ENCODE measurements at places on chromosomes 16 and 17.

- DNase-seq: no peak
- no peak overlapping the region for H3K4me3 ChIP-seq
- no peak overlapping the region for H3K27ac ChIP-seq
- no peaks in the 10 kb centered on the region for H3K27me3 ChIP-seq
Measured at GRCh38 chr17:20966870-20967269, 75.9 kb downstream of the USP22 start.

DNA sequence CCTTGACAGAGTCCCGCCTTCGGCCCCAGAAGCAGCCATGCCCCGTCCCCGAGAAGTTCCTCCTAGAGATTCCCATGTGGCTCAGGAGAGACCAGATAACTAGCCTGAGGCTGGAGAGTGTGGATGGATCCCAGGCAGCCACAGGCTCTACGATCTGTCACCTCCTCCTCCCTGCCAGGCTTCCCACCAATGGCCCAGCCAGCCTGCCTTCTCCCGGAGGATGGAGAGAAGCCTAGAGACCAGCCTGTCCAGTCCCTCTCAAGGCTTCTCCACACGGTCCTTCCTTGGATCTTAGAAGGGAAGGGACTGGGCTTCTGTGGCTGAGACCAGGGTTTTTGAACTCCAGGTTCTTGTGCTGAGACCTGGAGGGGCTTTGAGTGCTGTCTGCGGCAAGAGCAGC is 1.6 kb upstream of the SMTNL2 start:
- no peak overlapping the region for H3K27ac ChIP-seq
- no peak for DNase-seq
- H3K27me3 ChIP-seq: peaks cover 23% of the 10 kb centered on the region
- no peak overlapping the region for H3K4me3 ChIP-seq
- H3K36me3 ChIP-seq: peaks cover 6% of the 10 kb centered on the region
- no peaks in the 10 kb centered on the region for H3K4me1 ChIP-seq

GRCh38 chr16:70700101-70701020 is 14.5 kb upstream of the MTSS2 start:
- H3K4me3 ChIP-seq: no peak overlapping the region
- no peaks in the 10 kb centered on the region for H3K4me1 ChIP-seq
- H3K27ac ChIP-seq: no peak overlapping the region
- no peak for DNase-seq

GRCh38 chr16:84735849-84736586 is 36.2 kb downstream of the USP10 start:
- DNase-seq: no peak
- no peaks in the 10 kb centered on the region for H3K27me3 ChIP-seq
- H3K4me1 ChIP-seq: peaks cover 11% of the 10 kb centered on the region
- no peak overlapping the region for H3K4me3 ChIP-seq

DNA sequence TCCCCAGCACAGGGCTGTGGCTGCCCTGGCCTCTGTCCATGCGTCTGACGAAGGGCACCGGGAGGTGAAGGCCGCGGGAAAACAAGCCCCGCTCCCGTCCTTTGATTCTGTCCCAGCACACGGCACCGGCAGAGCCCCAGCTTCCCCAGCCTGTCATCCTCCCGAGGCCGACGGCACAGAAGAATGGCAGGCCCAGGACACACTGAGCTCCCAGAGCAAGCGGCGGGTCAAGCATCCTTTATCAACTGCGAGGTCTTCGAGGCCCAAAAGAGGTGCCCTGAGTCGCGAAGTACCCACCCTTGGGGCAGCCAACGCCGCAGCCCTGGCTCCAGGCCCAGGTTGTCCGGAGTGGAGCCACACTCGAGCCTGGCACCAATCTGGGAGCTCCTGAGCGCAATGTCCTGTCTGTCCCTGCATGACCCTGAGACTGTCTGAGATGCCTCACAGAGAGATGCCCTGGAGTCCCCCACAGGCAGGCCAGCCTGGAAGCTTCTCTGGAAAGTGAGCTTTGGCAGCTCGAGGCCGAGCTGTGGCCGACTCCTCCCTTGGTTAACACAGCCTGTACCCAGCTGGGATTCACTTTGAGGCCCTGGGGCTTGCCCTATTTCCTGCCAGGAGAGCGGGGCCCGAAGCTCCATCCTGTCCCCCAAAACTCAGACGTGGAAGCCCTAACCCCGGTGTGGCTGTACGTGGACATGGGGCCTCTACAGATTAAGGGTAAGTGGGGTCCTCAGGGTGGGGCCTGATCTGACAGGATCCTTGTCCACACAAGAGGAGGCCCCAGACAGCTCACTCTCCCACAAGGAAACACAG is 23.3 kb downstream of the SLC7A5 start:
- no peak overlapping the region for H3K4me3 ChIP-seq
- no peaks in the 10 kb centered on the region for H3K4me1 ChIP-seq
- DNase-seq: no peak

GRCh38 chr16:82031116-82032084 is 3.7 kb upstream of the HSD17B2 start:
- H3K36me3 ChIP-seq: no peaks in the 10 kb centered on the region
- H3K27me3 ChIP-seq: no peaks in the 10 kb centered on the region
- no peaks in the 10 kb centered on the region for H3K4me1 ChIP-seq
- H3K27ac ChIP-seq: no peak overlapping the region
- DNase-seq: no peak

GRCh38 chr17:57309479-57309878 is 53.2 kb downstream of the MSI2 start:
- H3K36me3 ChIP-seq: peaks cover 9% of the 10 kb centered on the region
- no peaks in the 10 kb centered on the region for H3K27me3 ChIP-seq
- H3K4me3 ChIP-seq: no peak overlapping the region
- H3K4me1 ChIP-seq: peaks cover 19% of the 10 kb centered on the region

DNA sequence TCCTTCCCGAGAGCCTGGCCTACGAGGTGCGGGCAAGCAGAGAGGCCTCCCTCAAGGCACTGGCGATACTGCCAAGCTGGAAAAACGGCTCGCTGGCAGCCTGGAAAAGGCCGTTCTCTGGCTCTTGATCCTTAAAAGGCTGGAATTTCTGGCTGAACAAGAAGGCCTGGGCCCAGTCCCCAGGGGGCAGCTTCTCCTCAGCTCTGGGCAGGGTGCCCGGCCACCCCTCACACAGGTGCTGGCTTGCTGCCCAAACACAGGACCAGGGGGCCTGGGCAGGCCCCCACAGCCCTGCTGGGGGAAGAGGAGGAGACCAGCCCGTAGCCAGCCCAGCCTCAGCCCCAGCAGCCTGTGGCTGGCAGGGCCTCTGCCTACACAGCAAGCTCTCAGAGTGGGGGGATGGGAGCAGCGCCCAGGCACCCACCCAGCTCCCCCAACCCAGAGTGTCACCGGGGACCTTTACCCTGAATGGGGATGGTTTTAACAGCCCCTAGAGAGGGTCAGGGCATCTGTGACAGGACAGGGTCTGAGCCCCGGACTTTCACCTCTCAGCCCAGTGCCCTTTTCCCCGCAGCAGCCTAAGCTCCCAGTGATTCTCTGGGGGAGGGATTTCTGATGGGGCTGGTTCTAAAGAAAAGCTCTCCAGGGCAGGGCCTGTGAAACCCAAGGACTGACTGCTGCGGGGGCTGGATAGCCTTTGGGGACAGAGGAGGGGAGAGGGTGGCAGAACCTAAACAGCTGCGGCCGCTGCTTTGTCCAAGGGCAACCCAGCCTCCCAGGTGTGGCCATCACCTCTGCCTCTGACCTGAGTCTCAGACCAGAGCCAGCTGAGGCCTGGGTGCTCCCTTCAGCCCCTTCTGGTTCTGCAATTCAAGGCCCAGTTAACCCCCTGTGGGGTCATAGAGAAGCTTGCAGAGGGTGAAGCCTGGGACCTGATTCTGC is 38.6 kb upstream of the TOB1 start:
- peaks cover 18% of the 10 kb centered on the region for H3K4me1 ChIP-seq
- no peaks in the 10 kb centered on the region for H3K27me3 ChIP-seq
- no peaks in the 10 kb centered on the region for H3K36me3 ChIP-seq
- no peak overlapping the region for H3K4me3 ChIP-seq

GRCh38 chr16:4454623-4455022 is 19.8 kb downstream of the NMRAL1 start:
- H3K36me3 ChIP-seq: peaks cover 52% of the 10 kb centered on the region
- no peaks in the 10 kb centered on the region for H3K27me3 ChIP-seq
- H3K4me3 ChIP-seq: no peak overlapping the region
- no peak overlapping the region for H3K27ac ChIP-seq

DNA sequence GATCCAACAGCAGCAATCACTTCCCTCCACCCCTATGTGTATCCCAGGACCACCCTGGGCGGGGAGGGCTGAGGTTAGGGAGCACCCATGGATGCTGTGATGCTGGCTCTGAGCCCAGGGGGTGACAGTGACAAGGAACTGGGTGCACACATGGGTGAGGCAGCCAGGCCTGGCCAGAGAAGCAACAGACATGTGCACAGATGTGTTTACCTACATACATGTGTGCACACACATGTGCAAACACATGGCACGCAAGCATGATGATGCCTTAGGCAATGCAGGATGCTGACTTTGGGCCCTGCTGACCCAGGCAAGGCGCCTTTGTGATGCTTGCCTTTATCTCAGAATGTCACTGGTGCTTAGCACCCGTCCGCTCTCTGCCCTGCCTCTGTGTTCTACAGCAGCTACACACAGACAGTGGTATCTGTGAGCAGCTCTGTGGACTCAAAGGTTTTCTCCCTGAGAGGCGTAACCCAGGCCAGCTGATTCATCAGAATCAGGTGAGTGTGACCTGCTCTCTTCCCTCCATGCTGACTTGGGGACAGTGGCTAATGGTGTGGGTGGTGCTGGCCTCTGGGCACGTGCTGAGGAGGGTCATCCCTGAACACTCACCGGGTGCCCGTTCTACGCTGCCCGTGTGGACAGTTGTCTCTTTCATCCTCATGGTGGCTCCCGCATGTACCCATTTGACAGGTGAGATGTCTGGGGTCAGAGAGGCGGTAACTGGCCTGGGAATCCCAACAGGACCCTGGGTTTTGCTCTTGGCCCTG is 38.5 kb upstream of the KSR1 start:
- no peak overlapping the region for H3K4me3 ChIP-seq
- no peak for DNase-seq
- no peaks in the 10 kb centered on the region for H3K27me3 ChIP-seq
- no peaks in the 10 kb centered on the region for H3K4me1 ChIP-seq
- no peak overlapping the region for H3K27ac ChIP-seq

- no peak overlapping the region for H3K27ac ChIP-seq
- no peak for DNase-seq
- H3K27me3 ChIP-seq: no peaks in the 10 kb centered on the region
Measured at GRCh38 chr17:40437095-40437732, 6.0 kb upstream of the IGFBP4 start.

DNA sequence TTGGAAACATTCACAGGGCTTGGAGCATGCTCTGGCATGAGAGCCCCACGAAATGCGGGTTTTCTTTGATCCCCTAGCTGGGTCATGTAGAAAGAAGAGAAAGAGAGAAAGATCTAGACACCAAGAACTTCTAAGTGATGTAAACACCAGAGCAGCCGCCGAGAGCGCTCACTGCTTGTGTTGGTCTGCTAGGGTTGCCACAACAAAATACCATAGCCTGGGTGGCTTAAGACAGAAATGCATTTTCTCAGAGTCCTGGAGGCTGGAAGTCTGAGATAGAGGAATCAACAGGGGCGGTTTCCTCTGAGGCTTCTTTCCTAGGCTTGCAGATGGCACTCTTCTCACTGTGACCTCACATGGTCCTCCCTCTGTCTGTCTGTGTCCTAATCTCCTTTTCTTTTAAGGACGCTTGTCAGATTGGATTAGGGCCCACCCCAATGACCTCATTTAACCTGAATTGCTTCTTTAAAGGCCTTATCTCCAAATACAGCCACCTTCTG is 139.5 kb downstream of the CYLD start:
- H3K4me1 ChIP-seq: peaks cover 3% of the 10 kb centered on the region
- no peak overlapping the region for H3K4me3 ChIP-seq
- no peak overlapping the region for H3K27ac ChIP-seq
- H3K36me3 ChIP-seq: no peaks in the 10 kb centered on the region
- no peaks in the 10 kb centered on the region for H3K27me3 ChIP-seq

DNA sequence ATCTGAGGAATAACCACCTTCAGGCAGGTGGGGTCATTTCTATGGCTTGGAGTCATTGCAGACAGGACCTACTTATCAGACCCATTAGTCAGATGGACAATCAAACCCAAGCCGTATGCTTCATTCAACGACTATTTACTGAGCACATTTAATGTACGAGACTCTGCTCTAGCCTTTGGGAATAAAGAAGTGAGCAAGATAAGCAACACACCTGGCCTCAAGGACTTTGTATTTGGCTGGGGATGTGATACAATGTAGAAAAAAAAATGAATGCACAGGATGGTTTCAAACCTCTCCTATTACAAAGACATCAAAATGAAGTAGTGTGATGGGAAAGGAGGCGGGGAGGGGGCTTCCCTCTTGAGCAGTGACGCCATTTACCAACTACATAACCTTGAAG is 311.7 kb downstream of the PMP22 start:
- no peaks in the 10 kb centered on the region for H3K27me3 ChIP-seq
- no peaks in the 10 kb centered on the region for H3K36me3 ChIP-seq
- DNase-seq: no peak
- H3K4me1 ChIP-seq: no peaks in the 10 kb centered on the region

- H3K27ac ChIP-seq: no peak overlapping the region
- no peak overlapping the region for H3K4me3 ChIP-seq
- no peaks in the 10 kb centered on the region for H3K36me3 ChIP-seq
- no peak for DNase-seq
- no peaks in the 10 kb centered on the region for H3K27me3 ChIP-seq
Measured at GRCh38 chr16:5321930-5322329, 224.3 kb upstream of the EEF2KMT start.

DNA sequence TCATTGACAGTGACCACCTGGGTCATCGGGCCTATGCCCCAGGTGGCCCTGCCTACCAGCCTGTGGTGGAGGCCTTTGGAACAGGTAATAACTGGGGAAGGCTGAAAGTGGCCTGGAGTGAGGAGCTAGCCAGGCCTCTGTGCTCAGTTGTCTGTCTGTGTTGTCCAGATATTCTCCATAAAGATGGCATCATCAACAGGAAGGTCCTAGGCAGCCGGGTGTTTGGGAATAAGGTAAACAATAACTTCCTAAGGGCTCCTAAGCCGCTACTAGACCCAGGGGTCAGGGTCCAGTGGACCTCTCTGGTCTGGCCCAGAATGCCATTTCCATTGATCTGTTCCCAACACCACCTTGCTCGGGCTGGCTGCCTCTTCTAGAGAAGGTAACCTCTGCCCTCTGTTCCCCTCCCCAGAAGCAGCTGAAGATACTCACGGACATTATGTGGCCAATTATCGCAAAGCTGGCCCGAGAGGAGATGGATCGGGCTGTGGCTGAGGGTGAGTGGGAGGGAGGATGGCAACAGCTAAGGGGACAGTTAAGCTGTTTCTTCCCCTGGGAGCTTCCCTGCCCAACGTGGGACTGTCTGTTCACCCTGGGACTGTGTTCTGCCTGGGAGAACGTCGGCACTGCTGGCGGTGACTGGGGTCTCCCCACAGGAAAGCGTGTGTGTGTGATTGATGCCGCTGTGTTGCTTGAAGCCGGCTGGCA is 1.9 kb upstream of the MLX start:
- no peak overlapping the region for H3K27ac ChIP-seq
- H3K27me3 ChIP-seq: no peaks in the 10 kb centered on the region
- peaks cover 48% of the 10 kb centered on the region for H3K36me3 ChIP-seq
- H3K4me1 ChIP-seq: peaks cover 2% of the 10 kb centered on the region
- DNase-seq: no peak

GRCh38 chr16:9033125-9033830 is 58.2 kb upstream of the HAPSTR1 start:
- peak; percentile 68 for DNase-seq
- H3K27ac ChIP-seq: no peak overlapping the region
- H3K27me3 ChIP-seq: no peaks in the 10 kb centered on the region
- no peaks in the 10 kb centered on the region for H3K4me1 ChIP-seq
- H3K4me3 ChIP-seq: no peak overlapping the region

Measured in H9 (cell line).